Hindlimb muscle (tissue), 1 donor: ENCODE measurements at places on chromosomes 1 and 21.
A peak's percentile ranks its signal among the peaks of the same experiment; 100 is the strongest.

DNA sequence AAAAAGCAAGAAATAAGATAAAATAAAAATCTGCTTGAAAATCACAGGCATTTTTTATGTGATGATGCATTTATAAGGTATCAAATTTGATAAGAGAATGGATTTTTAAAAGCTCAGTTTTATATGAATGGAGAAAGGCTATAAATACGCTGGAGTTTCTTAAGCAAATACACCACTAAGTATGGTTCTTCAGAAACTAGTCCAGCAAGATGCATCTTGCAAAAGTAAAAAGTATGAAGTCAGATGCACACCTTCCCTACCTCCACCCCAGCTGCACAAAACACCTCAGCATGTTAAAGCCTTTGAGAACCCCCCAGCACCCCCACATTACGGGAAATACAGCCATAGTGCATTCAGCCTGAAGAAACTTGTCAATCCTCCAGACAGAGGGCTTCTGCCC lies 143.1 kb upstream of the PROX1 start:
- no peak for DNase-seq

DNA sequence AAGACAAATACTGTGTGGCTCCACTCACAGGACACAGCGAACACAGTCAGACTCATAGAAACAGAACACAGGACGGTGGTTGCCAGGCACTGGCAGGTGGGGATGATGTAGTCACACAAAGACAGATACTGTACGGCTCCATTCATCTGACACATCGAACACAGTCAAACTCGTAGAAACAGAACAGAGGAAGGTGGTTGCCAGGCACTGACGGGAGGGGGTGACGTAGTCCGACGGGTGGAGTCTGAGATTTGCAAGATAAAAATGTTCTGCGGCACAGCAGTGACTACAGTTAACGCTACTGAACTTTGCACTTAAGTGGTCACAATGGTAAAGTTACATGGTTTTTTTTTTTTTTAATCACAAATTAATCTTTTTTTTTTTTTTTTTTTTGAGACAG lies 18.7 kb downstream of the C21orf58 start:
- no peak for DNase-seq

GRCh38 chr1:64231153-64231552 lies 27.7 kb downstream of the UBE2U start:
- no peak for DNase-seq

GRCh38 chr1:182133181-182133580 lies 71.7 kb upstream of the ZNF648 start:
- DNase-seq, result no peak

DNA sequence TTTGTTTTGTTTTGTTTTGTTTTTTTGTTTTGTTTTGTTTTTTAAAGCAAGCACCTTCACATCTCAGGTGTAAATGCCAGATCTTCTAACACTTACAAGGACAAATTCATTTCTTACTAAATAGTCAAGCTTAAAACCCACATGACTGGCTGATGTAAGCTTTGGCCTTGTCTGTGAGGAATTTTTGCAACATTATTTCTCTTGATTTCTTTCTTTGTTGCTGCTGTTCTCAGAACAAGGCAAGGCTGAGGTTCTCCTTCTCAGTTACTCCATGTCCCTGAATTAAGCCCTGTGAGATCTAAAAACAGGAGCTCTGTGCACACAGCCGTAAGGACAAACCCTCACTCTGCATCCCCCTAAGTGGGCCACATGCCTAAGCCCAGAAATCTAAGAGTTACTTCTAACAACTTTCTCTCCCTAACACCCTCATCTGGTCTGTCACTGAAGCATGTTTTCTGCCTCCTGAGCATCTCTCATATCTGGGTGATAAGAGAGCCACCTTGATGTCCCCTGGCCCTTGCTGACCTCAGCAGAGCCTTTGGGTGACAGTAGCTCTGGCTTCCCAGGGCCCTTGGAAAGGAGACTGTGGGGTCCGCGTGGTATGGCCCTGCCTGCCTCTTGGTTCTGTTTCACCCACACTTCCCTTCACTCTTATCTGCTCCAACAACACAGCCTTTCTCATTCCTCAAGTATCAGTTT lies 81.2 kb upstream of the HOOK1 start:
- DNase-seq, result no peak

- peak; percentile 23 for DNase-seq
Observed at GRCh38 chr1:212700223-212700891, 717 bp upstream of the BATF3 start.
